Spleen (tissue), 13 donors: ENCODE measurements at places on chromosomes 7 and 10. TPM values are rescaled to one million over a fixed set of nuclear protein-coding genes. Genes with fewer than 3 reads are reported as not detected.
A peak's percentile ranks its signal among the peaks of the same experiment; 100 is the strongest.

Gene ZNF467
- total RNA-seq, result 37.6 TPM

Gene RELN
- total RNA-seq, result 1.2 TPM

Gene ZFYVE27
- 40.8 TPM for total RNA-seq

- DNase-seq, result no peak
Observed at GRCh38 chr10:21171936-21172541, 274.9 kb upstream of the NEBL start.

GRCh38 chr10:98956576-98957260, 278.9 kb downstream of the HPSE2 start:
- DNase-seq, result no peak

DNA sequence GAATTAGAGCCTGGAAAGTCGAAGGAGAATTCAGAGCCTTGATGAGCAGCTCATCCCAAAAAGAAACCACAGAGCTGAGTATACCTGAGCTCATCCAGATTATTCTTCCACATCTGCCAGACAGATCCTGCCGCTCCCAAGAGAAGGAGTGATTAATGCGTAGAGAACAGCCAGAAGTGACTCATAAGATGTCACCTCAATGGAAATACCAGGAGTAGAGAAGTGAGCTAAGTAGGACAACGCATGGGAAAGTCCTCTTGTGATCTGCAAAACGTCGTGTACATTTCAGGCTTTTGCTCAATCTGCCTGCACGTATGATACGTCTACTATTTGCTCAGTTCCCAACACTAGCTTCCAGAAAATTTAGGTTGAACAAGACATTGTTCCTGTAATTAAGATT, 230.5 kb upstream of the AUTS2 start:
- DNase-seq, result no peak

- no peak for DNase-seq
Observed at GRCh38 chr10:18059826-18060559, 80.2 kb upstream of the CACNB2 start.

DNA sequence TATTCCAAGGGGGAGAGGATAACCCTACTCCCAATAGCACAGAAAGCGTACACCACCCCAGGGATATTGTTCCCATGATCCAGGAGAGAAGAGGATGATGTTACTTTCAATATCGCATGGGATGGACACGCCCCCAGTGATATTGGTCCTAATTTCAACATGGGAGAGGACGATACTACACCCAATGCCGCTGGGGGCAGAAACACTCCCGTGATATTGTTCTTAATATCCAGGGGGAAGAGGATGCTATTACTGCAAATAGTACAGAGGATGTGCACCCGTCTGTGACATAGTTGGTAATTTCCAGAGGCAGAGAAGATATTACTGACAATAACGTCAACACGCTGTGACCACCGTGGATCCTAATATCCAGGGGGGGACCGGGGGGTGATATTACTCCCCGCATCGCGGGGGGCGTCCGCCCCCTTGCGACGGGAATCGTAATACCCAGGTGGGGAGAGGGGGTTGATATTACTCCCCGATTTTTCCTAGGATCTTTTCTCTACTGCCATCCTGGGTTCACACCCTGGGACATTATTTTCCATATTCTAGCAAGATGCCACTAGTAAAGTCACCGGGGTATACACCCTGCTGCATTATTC, 16.6 kb downstream of the MEIG1 start:
- no peak for DNase-seq

- DNase-seq, result no peak
Observed at GRCh38 chr7:156764016-156764669, 123.6 kb downstream of the RNF32 start.

DNA sequence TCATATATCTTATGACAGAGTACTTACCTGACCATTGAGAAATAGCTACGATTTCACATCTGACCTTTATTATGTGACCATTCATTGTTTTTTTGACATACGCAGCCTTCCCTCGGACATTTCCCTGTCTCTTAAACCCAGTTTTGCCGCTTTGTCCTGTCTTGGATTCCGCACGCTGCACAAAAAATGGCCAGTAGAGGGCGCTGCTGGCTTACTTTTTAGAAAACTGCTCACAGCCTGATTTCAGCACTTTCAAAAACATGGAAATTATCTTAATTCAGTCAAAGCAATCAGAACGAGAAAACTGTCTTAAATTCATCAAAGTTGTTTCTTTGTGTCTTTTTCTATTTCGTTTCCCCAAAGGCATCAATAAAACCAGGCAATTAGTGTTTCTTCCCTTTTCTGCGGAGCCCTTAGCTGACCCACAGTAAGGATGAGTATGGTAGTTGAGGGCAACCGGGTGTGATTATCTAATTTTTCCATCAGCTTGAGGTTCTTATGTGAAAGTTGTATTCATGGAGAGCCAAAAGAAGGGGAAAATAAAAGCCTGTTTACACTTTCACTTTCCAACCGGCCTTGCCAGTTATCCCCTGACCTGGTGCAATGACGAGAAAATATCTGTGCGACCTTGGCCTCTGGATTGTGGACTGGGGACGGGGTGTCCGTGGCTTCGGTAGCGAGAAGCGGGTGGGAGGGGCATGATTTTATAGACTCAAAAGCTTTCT, 144.4 kb downstream of the DYNC1I1 start:
- DNase-seq, result peak; percentile 83
